ENCODE measurements at places on chromosomes 13 and 19.

GRCh38 chr13:29573190-29573589 lies 22.3 kb downstream of the SLC7A1 start:
- no peak for DNase-seq

GRCh38 chr13:31884556-31884955 lies 145.2 kb downstream of the RXFP2 start:
- no peak for DNase-seq

GRCh38 chr13:29490561-29490885 lies 105.0 kb downstream of the SLC7A1 start:
- no peak for DNase-seq

GRCh38 chr19:30069535-30070197 lies 127.6 kb downstream of the URI1 start:
- no peak for DNase-seq

DNA sequence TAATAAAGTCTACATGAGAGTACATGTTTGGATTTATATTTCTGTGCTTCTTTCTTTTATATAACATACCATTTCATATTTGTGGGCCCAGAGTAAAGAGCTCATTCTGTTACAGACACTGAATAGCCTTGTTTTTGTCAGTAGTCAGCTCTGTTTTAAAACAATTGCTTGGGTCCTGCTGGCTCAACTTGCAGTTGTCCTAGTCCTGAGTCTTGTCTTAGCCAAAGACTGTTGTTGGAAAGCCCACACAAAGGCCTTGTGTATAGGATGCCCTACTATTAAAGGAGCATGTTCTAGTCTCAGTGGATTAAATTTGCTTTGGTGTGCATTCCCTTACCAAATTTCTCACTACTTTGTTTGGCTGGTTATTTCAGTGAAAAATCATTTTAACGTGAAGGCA lies 3.8 kb upstream of the KCNRG start:
- no peak for DNase-seq

GRCh38 chr13:21079761-21080592 lies 18.6 kb upstream of the LATS2 start:
- DNase-seq: no peak

DNA sequence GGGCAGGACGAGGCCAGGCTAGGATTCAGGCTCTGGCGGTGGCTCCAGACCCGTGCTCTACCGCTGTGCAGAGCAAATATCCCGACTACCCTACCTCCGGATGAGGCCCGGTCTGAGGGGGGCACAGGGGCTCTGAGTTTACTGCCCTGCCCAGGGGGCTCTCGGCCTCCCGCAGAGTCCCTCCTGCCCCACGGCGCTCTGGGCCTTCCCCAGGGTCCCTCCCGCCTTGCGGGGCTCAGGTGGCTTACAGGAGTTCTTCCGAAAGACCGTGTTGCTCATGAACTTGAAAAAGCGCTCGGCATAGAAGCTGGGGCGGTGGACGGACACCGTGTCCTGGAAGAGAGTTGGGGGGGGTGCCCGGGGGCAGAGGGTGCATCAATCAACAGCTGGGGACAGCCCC lies 19.1 kb upstream of the CACTIN start:
- DNase-seq: no peak

DNA sequence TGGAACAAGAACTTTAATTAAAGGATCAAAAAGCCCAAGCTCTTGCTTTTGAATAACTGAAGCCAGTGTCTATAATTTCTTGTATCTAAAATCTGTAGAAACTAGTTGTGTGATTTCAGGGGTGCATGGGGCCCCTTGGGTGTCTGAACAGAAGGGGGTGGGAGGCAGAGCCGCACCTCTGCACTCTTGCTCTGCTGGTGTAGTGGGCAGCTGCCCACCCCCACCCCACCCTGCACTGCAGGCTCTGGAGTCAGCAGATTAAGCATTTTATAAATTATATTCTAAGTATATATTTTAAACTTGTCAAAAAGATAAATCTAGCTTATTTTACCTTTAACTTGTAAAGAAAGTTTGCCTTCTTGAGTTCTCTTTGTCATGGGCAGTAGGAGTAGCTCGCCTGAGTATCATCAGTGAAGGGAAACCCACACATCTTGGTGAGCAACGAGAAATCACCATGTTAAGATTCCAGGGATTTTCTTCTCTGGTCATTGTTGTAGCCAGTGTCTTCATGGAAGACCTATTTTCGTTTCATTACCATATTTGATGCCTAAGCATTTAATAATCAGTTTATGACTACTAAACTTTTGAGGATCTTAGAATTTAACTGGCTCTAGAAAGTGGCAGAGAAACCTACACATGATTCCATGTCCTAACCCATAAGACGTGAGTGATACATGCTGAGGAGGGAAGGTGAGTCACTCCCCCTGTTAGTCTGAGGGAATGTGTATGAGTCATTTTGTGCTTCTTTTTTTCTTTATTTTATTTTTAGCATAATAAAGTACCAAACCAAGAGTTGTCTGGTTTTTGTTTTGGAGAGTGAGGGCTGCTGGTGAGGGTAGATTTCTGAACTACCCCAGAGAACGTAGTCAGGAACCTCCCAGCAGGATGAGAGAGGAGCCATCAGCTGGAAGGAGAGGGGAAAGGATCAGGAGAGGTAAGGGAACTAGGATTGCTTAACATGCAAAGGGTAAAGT lies 7.7 kb downstream of the UBE2L5 start:
- DNase-seq: no peak

DNA sequence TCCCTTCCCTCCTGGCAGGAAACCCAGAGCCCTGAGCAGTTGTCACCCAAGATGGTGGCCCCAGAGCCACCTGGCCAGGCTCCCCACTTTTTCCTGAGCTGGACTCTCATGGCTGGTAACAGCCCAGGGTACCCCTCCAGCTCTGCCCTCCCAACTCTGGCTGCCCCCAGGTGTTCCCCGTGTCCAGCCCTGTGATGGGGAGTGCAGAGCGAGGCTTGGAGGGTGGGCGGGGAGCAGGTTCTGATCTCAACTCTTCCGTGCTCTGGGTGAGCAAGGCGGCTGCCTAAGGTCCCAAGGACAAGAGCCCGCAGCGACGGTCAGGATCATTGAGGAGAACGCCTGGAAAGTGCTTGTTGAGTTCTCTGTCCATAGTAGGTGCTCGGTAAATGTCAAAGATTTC lies 54.7 kb upstream of the GAS6 start:
- DNase-seq: no peak

DNA sequence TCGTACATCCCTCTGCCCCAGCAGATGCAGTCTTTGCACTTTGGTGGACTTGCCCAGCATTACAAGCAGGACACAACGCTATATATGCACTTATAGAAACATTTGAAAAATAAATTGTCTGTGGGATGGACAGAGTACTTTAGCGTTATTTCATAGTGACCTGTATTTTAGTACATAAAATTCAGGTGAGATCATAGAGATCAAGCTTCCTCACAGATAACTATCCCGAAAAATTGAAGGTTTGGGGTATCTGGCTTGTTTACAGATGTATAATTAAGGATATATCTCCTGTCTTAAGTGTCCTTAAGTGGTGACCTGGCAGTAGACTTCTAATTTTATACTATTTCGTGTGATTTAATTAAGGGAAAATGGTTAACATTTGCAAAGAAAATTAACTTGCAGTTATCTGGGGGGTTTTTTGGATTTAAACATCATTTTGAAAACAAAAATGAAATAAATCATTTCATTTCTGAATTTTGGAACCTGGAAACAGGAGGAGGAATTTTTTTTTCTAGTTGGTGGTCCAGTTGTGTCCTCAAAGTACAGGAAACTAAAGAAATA lies 977 bp upstream of the MAB21L1 start:
- no peak for DNase-seq

DNA sequence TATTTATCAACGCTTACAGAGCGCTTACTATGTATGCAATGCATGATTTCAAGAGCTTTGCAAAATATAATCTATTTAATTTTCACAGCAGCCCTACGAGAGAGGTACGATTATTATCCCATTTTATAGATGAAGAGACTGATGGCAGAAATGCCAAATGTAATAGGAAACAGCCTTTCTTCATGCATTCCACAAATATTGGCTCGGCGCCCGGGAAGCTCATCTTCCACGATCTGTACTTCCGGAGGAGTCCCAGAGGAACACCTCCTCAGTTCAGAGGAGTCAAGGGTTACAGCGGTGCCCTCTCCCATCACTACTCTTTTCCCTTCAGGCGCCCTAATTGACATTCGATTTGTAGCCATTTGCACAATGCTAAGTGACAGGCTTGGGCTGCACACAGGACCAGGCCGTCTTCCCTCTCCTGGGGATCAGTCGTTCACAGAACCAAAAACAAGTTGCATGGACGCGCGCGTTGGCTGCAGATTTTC lies 1.1 kb upstream of the ARHGAP35 start:
- no peak for DNase-seq

DNA sequence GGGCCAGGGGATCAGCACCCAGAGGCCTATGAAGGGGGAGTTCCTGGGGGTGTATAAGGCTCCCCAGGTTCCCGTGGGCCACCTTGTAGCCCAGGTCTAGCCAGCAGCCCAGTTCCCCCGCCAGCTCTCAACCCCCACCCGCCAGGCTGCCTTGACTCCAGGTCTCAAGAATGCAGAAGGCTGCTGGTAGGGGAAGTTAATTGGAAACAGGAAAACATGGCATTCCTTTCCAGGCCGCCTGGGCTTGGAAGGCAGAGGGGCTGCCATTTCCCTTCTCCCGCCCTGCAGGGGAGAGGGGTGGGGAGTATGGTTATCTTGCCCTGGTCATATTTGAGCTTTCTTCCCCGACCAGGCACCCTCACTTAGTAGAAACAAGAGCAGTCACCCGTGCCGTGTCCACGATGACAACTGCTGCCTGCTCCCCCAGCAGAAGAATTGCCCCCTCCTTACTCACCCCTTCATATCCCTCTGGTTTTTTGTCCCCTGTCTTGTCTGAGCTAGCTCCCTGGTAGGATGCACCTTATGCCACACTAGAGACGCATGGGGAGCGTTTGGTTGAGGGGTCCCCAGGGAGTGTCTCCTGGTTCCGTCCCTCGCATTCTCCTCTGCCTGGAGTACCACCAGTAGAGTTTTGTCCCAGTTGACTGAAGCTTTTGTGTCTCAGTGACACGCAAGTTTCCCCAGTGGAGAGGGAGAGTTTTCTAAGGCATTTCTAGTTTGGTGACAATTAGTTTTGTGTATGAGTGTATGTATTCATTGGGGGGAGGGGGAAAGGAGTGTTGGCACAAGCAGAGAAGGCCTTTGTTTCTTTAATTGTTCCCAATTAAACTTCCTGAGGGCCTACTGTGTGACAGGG lies 4.5 kb downstream of the BICRA start:
- no peak for DNase-seq

- no peak for DNase-seq
These were observed 788.3 kb upstream of the SLITRK5 start for GRCh38 chr13:86882835-86883234.

DNA sequence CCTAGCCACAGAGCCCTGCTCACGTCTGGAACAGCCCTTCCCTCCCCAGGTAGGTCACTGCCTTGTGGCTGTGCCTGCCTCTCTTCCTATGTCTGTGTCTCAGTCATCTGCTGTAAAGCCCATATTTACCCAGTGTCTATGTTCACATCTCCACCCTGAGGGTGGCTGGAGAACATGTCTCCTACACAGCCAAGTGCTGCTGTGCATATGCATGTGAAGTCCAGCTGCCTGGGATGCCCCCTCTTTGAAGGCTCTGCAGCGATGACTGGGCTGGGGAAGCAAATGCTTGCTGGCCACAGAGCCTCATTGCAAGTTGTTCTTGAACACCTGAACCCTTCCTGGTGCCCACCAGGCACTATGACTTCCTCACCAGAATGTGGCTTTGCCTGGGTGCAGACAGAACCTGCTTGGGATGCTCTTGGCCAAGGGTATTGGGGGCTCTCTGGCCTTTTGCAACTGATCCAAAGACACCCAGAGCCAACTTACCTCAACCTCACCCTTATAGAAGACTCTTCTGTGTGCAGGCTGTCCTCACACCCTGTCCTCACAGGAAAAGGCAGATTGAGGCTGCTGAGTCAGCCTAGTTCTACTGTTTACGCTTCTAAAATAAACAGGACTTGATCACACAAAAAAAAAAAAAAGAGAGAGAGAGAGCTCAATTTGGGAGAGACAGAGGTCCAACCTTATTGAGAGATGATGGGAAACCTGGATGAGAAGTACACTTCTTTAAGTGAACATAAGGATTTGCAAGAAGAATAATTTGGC lies 26.5 kb downstream of the MRPL57 start:
- no peak for DNase-seq

- DNase-seq: no peak
These were observed 31.8 kb upstream of the CBY2 start for GRCh38 chr13:45670189-45670885.

DNA sequence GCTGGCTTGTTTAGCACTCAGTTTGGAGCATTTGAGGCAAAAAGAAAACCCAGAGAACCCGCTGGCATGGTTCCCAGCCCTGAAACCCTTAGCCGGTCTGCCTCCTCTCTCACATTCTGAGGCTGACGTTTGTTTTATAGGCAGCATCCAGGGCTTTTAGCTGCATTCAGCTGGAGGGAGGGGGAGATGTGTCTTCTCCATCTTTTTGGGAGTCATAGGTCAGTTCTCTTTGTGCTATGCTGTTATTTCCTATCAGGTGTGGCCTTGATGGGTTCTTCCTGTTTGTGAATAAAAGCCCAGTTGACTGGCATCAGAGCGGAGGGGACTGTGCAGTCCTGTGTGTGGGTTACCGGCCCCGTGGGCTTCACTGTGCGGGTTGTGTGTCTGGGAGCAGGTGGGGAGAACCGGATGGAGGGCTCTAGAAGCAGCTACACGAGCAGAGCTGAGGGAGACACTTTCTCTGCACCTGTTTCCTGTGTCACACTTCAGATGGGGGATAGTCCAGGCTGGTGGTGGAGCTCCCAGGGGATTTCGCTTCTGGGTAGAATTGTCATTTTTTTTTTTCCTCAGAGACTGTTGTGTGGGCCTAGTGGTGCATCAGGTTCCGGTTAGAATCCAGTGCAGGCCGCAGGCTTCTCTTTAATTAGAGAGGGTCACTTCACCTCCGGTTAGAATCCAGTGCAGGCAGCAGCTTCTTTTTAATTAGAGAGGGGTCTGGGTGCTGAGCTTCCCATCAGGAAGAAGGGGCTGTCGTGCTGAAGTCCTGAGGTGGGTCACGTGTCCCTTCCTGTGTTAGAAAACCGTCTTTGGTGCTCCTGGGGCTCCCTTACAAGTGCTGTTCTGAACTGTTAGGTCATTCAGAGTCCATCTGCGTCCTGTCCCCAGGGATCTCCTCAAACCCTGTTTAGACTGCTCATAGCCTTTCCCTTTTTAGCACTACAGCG lies 69.6 kb downstream of the ARHGEF7 start:
- DNase-seq: peak; percentile 16
